Endodermal cell (in vitro differentiated cells): ENCODE measurements at places on chromosomes 16 and 17. TPM values are rescaled to one million over a fixed set of nuclear protein-coding genes. Genes with fewer than 3 reads are reported as not detected.

DNA sequence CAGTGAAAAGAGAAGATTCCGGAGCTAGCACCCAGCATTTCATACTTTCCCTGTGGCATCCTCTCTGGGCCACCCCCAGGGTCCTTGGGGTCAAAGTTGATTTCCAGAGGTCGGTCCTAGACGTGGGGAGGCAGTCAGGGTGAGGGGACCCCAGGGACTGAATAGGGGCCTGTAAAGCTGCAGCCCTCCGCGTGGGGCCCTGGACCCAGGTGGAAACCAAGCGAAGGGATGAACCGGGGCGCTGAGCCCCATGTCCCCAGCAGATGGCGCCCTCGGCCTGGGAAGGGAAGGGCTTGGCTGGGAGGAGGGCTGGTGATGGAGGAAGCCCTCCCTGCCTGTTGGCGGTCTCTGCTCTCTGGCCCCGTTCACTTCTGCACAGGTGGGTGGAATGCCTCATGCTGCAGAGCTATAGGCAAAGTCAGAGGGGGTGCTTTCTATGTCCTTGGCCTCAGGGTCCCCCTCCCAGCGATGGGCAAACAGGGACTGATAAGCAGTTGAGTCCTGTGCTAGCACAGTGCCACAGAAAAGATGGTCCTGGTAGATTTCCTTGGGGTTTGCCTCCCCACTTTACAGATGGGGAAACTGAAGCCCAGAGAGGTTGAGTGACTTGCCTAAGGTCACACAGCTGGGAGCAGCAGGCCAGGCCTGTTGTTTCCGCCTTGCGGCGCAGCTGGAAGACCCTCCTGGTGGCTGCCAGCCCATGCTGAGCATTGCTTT is 163.4 kb upstream of the CIBAR2 start:
- DNase-seq, result peak; percentile 94

DNA sequence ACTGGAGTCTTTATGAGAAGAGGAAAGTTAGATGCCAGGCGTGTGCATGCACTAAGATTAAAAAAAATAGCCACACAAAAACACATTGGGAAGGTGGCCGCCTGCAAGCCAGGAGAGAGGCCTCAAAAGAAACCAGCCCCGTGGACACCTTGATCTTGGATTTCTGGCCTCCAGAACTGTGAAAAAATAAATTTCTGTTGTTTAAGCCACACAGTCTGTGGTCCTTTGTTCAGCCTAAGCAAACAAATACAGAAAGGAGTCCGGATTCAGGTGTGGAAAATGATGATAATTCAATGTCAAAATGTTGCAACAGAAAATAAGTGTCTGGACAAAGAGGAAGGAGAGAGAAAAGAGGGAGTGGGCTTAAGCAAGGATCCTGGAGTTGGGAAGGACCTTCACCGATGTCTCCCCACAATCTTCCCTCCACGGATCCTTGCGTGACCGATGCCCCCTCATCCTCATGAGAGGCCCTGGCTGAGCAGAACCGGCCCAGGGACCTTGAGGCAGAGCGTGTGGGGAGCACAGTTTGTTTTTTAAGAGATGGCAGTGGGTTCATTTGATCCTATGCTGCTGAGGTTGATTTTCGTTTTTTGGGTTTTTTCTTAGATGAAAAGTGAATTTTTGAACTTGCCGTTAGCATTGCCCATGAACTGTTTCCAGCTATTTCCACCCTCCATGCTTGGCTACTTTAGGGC is 133.2 kb downstream of the IRX3 start:
- DNase-seq, result no peak

- no peak for DNase-seq
Observed at GRCh38 chr17:29624586-29624985, 1.9 kb upstream of the CORO6 start.

GRCh38 chr17:73867056-73867455 is 222.8 kb upstream of the SDK2 start:
- DNase-seq, result no peak

- DNase-seq, result no peak
Observed at GRCh38 chr16:56423584-56424403, 1.6 kb downstream of the AMFR start.

GRCh38 chr17:42514867-42515266 is 21.2 kb upstream of the NAGLU start:
- no peak for DNase-seq

GRCh38 chr17:64332502-64332901 is 58.2 kb downstream of the PECAM1 start:
- no peak for DNase-seq

GRCh38 chr16:89003831-89004208 is 26.8 kb upstream of the CBFA2T3 start:
- no peak for DNase-seq

OTOA gene
- total RNA-seq, result 0.07 TPM in 1 of 2 replicates, not detected in the other

RSKR gene
- total RNA-seq, result 15.1 to 34.5 TPM (median 25.5 TPM) in 3 replicates

MYL4 gene
- 20.0 and 20.8 TPM in 2 replicates for total RNA-seq
